Gastrocnemius medialis (tissue), 4 donors: ENCODE measurements at places on chromosomes 7 and 10.

GRCh38 chr7:39299695-39300094 lies 266.5 kb upstream of the YAE1 start:
- no peak for DNase-seq

GRCh38 chr7:137839903-137840779 lies 6.6 kb downstream of the DGKI start:
- no peak for DNase-seq

GRCh38 chr10:11341283-11341960 lies 270.0 kb downstream of the USP6NL start:
- no peak for DNase-seq

GRCh38 chr7:121195010-121195409 lies 133.8 kb upstream of the WNT16 start:
- DNase-seq: no peak

DNA sequence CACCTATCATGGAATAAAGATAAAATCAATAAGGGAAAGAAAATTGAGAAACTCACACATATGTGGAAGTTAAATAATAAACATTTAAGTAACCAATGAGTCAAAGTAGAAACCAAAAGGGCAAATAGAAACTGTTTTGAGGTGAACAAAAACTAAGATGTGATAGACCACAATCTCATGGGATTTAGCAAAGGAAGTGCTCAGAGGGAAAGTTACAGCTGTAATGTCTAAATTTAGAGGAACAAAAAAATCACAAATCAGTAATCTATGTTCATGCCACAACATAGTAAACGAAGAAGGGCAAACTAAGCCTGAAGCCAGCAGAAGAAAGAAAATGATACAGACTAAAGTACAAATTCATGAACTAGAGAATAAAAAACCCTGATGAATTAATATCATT lies 16.3 kb downstream of the CYP3A4 start:
- DNase-seq: no peak

- DNase-seq: no peak
Measured at GRCh38 chr10:99374526-99374925, 45.4 kb downstream of the CNNM1 start.

GRCh38 chr10:29412485-29412884 lies 123.6 kb downstream of the LYZL1 start:
- DNase-seq: no peak

DNA sequence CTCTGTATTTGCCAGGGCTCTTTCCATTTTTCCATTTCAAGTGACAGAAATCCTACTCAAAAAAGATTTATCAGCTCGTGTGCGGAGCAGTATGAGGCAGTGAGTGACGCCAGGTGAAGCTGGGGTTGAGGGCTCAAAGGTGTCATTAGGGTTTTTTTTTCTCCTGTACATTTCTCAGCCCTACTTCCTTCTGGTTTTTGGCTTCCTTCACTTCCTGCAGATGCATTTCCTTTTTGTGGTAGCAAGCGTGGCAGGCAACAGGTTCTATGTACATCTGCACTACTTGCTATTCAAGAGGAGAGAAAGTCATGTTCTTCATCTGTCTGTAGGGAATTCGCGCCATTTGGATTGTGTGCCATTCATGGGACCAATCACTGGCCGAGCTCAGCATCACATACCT lies 52.8 kb upstream of the AOAH start:
- no peak for DNase-seq

- no peak for DNase-seq
Measured at GRCh38 chr7:110170841-110171240, 920.1 kb upstream of the LRRN3 start.

- DNase-seq: no peak
Measured at GRCh38 chr7:214410-215212, 22.2 kb downstream of the FAM20C start.

- no peak for DNase-seq
Measured at GRCh38 chr7:107690084-107690483, 29.5 kb downstream of the SLC26A4 start.

DNA sequence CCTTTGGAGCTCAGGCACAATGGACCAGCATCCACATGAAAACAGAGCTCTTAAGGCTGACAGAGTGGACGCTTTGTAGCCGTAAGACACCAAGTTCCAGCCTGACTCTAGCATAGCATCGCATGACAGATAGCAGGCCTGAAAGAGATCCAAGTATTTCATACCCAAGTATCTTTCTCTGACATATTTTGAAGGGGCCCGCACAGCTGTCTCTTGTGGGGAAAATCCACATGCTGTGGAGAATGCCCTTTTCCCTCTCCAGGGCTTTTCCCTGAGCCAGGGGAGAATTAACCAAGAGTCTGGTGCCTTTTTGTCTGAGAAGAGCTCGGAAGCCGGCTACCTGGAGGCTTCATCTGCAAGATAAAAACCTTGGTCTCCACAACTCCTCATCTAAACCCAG lies 51.0 kb downstream of the CFAP46 start:
- DNase-seq: no peak

DNA sequence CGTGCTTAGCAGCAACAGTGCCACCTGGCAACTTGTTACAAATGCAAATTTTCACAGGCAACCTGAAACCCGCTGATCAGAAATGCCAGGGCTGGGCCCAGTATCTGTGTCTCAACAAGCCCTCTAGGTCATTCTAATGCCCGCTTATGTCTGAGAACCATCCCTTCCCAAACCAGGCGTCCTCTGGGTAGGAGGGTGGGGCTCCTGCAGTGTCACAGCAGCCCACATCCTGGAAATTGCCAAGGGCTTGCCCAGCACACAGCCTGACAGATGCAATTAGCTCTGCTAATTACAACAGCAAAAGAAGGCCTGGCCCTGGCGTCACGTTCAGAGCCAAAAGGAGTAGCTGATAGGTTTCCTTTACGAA lies 15.9 kb downstream of the ITPRIP start:
- DNase-seq: no peak

DNA sequence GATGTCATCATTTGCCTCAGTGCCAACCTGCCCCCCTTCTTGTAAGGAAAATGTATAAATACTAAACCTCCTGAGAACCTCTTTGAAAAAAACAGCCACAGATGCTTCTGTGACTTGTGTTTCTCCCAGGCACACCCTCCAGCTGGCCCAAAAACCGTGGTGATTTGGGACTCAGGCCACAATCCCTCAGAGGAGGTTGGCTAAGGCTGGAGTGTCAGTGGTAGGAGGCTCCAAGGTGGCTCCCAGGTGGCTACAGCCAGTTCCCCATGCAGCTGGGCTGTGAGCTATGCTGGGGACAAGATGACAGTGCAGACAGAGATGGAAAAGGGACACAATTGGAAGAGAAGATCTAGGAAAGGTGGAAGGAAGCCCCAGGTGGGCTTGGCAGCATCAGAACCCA lies 104.7 kb downstream of the CPXM2 start:
- DNase-seq: no peak

GRCh38 chr7:121519548-121520521 lies 123.7 kb upstream of the FAM3C start:
- DNase-seq: peak; percentile 3

DNA sequence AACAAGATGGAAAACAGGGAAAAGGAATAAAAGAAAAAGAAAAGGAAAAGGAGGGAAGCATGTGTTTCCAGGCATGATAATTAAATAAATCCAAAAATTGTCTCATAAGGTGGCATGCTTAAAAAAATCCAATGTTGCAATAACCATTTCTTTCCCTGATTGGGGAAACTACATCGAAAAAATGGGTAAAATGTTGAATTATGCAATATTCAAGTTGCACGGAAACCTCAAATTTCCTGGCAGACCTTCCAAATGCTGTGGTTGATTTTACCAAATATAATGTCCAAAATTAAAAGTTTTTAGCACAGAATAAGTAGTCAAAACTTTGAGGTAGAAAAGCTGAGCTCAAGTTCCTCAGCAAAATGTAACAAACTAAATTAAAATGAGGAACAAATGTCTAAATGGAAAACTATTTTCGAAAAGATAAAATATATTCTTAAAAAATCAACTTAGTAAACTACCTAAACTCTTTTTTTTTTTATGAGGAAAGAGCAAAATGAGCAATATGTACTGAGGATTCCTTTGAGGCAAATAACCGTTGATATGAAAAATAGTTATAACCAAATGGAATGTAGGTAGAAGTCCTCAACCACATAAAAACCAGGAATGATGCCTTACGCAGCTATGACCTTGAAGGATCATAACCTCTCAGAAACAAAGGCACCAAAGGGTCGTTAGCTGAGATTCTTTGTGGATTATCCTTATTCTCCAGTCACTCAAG lies 52.6 kb downstream of the MACC1 start:
- DNase-seq: no peak

DNA sequence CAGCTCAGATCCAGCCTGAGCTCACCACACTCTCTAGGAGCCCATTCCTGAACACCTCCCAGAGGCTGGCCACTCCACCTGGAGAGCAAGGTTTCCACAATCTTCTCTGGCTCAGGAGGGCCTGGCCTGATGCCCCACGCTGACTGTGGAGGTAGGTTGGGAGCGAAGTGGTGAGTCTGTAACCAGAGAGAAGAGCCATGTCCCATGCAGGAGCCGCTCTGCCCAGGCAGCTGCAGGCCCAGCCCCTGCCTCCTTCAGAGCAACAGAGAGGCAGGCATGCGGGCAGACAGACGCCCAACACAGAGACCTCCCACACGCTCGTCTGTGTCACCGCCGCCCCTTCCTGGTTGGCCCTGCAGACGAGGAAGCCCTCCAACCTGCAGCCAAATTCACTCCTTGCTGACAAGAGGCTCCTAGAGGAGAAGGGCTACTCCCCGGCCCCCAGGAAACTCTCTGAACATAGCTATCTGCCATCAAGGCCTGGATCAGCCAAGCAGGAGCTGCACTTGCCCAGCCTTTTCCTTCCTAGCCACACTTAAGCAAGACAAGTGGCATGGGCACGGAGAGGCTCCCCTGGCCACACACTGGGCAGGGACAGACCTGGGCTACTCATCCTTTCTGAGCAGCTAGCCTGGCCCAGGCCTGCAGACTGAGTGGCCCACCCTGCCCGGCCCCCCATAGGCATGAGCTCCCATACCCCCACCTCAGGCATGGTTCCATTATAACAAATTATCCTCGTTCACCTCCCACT lies 101.9 kb downstream of the GRID1 start:
- no peak for DNase-seq

GRCh38 chr10:66008221-66008620 lies 917.6 kb upstream of the LRRTM3 start:
- no peak for DNase-seq

DNA sequence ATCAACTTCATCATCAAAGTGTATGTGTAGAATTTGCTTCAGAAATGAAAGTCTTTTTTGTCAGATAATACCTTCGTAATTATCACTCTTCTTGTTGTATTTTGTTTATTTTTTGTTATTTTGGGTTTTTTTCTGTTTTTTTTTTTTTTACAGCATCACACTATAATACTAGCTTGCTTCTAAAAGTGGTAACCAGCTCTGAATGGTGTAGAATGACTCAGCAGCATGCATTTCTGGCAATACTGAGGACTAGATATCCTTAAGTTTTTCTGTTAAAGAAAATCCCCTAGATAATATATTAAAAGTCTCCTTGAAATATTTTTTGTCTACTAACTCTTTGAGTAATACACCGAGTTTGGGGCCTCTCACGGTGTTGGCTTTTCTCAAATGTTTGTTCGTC lies 109.1 kb downstream of the LMBR1 start:
- no peak for DNase-seq

- DNase-seq: no peak
Measured at GRCh38 chr10:18142151-18142550, 1.9 kb downstream of the CACNB2 start.

DNA sequence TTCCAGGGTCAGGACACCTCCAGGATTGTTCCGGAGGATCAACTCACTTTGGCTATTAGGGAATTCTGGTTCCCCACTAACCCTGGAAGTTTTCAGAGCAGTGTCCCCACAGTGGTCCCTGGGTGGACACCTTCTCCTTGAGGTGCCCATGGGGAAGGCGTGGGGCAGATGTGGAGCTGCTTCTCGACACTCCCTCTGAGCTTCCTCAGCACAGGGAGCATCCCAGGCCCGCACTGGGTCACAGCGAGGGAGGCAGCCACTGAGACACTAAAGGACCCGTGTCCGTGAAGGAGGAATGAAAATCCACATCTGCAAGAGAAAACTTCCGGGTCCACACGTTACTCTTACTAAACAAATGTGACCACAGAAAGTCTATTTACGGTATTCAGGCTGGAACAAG lies 48.2 kb upstream of the MNX1 start:
- DNase-seq: no peak

- no peak for DNase-seq
Measured at GRCh38 chr7:112260911-112261310, 54.4 kb downstream of the ZNF277 start.

DNA sequence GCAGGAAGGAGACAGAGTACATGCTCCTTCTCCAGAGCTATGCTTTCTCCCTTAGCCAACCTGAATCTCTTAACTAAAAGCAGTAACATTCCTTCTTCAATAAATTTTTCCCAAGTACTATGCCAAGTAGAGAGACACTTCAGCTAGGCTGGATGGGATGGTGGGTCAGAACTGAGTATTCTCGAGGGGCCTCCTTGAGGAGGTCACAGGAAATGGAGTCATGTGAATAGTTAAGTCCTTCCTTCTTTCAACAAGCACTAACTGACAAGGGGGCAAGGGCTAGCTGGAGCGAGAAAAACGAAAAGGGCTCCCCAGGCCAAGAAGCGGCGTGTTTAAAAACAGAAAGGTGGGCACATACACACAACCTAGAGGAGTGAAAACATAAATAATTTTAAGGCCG lies 5.5 kb downstream of the RSU1 start:
- no peak for DNase-seq

DNA sequence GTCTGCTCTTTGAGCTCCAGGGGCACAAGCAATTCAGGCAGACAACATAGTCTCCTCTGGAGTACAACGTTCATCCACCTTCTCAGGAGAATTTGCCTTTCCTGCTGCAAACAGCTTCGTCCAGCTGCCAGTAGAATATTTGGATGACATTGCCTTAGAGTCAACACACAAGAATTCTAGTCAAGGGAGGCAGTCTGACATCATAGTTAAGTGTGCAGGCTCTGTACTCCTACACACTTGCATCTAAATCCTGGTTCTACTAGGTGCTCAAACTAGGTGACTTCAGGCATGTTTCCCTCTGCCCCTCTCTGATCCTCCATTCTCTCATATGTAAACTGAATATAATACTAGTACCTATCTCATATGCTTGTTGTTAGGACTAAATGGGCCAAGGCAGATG lies 314.8 kb downstream of the HPSE2 start:
- no peak for DNase-seq

- peak; percentile 48 for DNase-seq
Measured at GRCh38 chr10:51706225-51706624, 6.8 kb upstream of the CSTF2T start.

GRCh38 chr10:11286261-11286852 lies 268.7 kb downstream of the CELF2 start:
- no peak for DNase-seq

GRCh38 chr7:32244806-32245345 lies 174.7 kb upstream of the PDE1C start:
- DNase-seq: no peak

GRCh38 chr7:82750007-82750406 lies 306.4 kb upstream of the CACNA2D1 start:
- no peak for DNase-seq

- DNase-seq: no peak
Measured at GRCh38 chr10:103553743-103554487, 60.4 kb downstream of the NEURL1 start.
